ENCODE measurements at places on chromosomes 7 and 10.

DNA sequence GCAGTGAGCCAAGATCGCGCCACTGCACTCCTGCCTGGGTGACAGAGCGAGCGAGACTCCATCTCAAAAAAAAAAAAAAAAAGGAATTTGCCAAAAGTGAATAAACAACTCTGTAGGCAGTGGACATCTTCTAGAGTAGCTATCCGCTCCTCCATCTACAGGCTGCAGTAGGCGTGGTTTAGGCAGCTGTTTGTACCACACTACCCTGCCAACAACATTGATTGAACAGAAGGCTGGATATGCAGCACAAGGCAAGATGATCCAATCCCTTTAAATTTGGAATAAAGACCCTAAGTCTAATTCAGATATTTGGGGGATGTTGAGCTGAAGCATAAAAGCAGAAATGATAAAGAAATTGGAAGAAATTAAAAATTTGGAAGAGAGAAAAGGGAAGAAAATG lies 141.6 kb downstream of the TES start:
- no peak for DNase-seq

DNA sequence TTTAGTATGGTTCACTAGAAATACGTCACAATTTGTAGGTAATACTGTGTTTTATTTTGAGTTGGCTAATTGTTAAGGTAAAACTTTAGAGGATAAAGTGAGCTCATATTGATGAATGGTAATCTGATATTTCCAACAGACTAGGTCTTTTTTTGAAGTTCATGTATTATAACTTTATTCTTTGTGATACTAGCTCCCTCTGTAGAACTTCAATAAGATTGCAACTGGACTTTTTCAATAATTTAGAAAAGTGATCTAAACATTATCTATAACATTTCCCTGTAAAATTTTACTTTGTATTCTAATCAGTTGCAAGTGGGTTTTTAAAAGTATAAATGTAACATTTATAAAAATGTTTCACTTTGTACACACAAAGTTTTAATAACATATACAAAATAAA lies 83.5 kb downstream of the ADK start:
- no peak for DNase-seq

GRCh38 chr7:27771111-27771510 lies 31.1 kb downstream of the TAX1BP1 start:
- no peak for DNase-seq

DNA sequence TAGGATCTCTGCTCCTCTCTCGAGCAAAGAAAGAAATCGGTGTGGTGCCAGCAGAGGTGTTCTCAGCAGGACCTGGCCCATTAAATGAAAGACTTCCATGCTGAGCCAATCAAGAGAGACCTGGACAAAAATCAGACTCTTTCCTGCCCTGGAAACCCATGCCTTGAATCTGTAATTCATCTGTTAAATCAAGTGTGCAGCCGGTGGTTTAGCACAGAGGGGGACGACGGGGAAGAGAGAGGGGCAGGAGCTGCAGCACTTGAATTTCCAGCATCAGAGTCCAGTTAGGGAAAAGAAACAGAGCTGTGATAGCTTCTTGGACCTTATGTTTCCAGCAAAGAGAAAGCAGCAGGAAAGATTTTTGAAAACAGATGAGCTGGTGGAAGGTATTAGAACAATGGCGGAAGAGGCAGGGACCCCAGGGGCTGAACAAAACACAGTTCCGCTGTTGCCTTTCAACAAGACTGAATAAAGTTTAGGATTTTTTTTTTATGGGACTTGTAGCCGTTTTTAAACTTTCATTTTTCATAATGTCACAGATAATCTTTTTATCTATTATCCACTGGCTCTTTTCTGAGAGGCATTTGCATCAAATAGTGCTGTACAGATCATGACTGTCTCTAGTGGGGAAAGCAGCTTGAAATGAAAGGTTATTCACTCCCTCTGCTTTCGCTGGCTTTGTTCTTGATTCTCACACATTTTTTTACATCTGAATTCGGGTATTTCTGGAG lies 543.6 kb upstream of the GALNT17 start:
- no peak for DNase-seq

- DNase-seq, result peak; percentile 60
Measured at GRCh38 chr7:65731562-65732035, 141.3 kb upstream of the VKORC1L1 start.

GRCh38 chr10:113027574-113028455 lies 77.8 kb downstream of the TCF7L2 start:
- DNase-seq, result peak; percentile 69

GRCh38 chr7:40525764-40526163 lies 391.0 kb downstream of the SUGCT start:
- DNase-seq, result no peak

- DNase-seq, result no peak
Measured at GRCh38 chr7:74262639-74263398, 8.6 kb upstream of the RFC2 start.

GRCh38 chr7:43619213-43620012 lies 36.5 kb downstream of the STK17A start:
- DNase-seq, result no peak

- DNase-seq, result no peak
Measured at GRCh38 chr7:70487428-70487827, 644.5 kb upstream of the GALNT17 start.

- no peak for DNase-seq
Measured at GRCh38 chr7:90777041-90777440, 180.9 kb downstream of the CDK14 start.

GRCh38 chr7:28407651-28408050 lies 4.7 kb upstream of the CREB5 start:
- DNase-seq, result no peak

- no peak for DNase-seq
Measured at GRCh38 chr7:12888717-12889116, 201.3 kb downstream of the ARL4A start.

- DNase-seq, result no peak
Measured at GRCh38 chr7:73565675-73566340, 8.3 kb upstream of the BCL7B start.
